Cardiac fibroblast (primary cell): ENCODE measurements at places on chromosomes 1 and 21.

DNA sequence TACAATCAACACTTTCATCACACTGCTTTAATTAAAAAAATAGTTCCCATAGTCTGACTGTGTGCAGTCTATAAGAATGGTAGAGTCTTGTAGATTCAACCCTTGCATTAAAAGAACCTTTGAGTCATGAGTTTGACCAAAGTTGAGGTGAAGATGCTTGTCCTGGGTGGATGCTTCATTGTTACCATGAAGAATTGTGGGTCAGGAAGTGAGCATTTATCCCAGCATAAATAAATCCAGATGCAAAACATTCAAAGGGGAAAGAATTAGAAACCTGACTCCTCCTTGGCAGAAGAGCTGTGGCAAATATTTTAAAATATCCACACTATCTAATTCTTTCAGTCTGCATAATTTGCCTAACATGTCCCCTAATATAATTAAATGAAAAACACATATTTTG lies 72.9 kb upstream of the SPAG17 start:
- no peak for DNase-seq

DNA sequence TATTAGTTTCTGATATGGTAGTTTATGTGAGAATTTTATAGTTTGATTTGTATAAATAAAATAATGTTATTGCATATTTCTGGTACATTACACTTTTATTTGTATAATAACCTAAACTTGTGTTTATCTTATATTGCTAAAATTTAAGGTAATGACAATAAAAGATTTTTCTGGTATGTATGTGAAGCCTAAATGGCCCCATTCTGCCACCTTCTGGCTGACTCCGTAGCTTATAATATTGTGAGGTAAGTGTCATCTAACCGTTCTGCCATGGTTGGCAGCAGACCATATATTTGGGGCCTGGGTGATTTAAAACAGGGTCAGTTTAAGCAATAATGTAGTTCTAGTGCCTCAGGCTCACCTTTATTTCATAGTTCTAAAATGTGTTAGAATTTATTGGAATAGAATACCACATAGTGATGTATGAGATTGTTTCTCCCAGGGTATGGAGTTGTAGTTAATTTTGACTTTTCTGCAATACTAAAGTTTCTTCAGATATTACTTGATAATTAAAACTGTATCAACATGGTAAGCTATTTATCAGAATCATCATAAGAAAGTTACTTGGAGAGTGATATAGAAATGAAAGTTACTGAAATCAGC lies 21.2 kb upstream of the PRKACB start:
- DNase-seq: peak; percentile 80

DNA sequence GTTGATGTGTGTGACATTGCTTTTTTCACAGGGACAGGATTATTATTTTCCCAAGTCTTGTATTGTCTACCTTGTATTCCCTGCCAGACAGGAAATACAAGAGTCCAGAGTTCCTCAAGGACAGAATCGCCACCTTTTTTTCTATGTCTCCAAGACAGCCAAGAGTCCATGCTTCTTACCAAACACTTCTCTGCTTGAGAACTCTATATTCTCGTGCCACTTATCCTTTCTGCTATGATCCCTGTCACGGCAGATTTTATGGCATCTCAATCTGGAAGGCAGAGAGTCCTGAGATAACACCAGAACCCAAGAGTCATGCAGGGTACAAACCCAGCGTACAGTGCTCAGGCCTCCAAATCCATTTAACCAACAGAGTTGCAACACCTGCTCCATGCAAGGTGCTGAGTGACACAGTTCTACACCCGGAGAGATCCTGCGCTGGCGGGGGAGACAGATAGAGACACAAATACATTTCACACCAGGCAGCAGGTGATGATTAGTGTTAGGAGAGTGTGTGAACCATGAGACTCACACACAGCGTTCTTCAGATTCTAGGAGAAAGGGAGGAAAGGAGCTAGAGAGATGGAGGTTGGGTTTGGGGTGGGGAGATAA lies 107.6 kb downstream of the NAV1 start:
- DNase-seq: no peak

- peak; percentile 15 for DNase-seq
Measured at GRCh38 chr1:171310661-171311087, 3.3 kb upstream of the FMO4 start.

DNA sequence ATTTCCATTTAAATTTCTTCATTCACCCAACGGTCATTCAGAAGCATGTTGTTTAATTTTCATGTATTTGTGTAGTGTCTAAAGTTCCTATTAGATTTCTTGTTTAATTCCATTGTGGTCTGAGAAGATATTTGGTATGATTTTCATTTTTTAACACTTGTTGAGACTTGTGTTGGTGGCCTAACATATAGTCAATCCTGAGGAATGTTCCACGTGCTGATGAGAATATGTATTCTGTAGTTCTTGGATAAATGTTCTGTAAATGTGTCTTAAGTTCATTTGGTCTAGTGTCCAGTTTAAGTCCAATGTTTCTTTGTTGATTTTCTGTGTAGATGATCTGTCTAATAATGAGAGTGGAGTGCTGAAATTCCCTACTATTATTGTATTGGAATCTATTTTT lies 22.7 kb upstream of the LCE5A start:
- no peak for DNase-seq
